ENCODE measurements at places on chromosomes 7 and 10.

DNA sequence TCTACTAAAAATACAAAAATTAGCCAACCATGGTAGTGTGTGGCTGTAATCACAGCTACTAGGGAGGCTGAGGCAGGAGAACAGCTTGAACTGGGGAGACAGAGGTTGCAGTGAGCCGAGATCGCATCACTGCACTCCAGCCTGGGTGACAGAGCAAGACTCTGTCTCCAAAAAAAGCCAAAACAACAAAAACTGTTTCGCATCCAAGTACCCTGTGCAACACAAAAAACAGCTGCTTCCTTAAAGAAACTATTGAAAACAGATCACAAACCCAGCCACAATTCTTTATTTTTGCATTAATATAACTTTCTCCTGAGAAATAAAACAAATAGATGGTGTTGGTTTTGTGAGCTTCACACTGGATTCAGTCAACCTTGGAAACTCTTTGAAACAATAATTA is 112.1 kb upstream of the AFAP1L2 start:
- no peak for DNase-seq

DNA sequence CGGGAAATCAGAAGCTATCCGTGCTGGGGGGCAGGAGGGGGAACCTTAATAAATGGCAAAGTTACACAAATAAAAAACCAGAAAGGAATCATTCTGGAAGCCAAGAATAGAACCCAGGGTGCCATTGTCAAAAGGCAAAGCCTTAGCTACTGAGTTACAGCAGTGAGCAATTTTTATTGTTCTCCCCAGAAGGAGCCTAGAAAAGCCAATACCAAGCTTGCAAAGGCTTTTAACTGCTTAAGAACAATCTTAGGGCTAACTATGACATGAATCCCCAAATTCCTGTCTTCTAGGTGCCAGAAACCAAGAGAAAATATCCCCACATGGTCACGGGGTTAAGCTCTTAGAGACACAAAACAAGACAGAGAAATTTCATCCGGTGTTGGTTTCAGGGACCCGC is 482.7 kb downstream of the CCSER2 start:
- no peak for DNase-seq

- DNase-seq, result peak; percentile 23
Observed at GRCh38 chr7:18940593-18941134, 176.8 kb downstream of the TWIST1 start.

DNA sequence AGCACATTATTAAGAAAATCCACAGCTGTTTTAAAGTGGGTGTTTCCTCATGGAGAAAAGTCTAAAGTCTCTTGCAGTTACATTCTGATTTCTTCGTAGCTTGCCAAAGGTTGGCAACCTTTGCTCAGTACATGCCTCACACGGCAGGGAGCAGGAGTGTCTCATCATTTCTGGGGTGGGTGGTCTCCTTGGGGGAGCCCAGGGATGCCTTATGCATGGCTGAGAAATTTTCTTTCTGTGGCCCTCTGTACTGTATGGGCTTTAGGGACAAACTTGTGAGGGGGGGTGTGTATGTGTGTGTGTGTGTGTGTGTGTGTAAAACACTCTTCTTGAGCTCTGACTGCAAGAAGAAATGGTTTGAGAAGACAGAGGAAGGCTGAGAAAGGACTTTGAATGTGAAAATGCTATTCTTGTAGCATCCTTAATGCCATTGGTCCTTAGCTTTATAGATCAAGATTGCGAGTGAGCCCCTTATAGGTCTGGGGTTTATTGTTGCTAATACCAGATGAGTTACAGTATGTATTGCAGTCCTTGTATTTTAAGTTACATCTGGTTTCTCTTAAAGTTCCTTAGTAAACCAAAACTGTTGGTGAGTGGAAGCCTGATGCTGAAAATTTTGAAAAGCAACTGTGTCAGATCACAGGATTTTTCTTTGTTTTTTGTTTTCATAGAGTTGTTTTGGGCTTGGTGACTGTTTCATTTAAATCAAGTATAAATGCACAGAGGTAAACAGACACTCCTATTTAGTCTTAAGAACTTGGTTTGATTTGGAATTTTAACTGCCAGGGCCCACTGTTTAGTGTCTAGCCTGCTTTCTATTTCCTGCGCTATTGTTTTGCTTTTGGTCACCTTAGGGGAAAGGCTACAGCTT is 242.0 kb downstream of the BICC1 start:
- no peak for DNase-seq

DNA sequence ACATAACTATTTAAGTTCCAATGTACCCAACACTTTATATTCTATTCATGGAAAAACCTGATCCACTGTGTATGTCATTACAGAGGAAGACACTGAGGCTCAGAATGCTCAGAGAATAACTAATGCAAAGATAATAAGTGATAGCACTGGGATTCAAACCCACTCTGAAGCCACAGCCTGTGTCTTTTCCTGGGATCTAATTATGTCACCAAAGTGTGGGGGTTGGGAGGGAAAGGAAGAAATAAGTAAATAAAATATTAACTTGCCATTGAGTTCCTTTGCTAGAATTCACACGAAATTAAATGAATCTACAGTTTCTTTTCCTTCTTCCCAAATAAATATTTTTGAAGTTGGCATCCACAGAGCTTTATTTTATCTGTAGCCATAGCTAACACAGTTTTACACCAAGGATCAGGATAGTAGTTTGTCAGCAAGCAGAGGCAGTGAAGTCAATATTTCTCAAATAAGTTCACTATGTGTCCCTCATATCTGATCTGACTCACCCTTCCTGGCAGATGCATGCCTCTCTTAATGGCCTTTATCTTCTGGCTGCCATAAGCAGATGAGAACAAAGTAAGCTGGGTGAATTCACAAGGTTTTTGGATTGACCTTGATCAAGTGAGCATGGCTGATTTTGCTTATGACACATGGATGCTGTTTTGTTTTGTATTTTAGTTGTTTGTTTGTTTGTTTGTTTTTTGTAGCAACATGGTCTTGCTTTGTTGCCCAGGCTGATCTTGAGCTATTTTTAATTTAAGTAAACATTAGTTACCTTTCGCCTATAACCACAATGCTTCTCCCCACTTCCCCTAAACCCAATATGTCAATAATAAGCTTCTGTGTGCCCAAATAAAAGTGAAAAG is 6.3 kb downstream of the RAPGEF5 start:
- DNase-seq, result no peak

GRCh38 chr7:108380517-108380916 is 75.7 kb downstream of the NRCAM start:
- DNase-seq, result no peak

- DNase-seq, result no peak
Observed at GRCh38 chr10:98268694-98269431, 869 bp upstream of the LOXL4 start.

DNA sequence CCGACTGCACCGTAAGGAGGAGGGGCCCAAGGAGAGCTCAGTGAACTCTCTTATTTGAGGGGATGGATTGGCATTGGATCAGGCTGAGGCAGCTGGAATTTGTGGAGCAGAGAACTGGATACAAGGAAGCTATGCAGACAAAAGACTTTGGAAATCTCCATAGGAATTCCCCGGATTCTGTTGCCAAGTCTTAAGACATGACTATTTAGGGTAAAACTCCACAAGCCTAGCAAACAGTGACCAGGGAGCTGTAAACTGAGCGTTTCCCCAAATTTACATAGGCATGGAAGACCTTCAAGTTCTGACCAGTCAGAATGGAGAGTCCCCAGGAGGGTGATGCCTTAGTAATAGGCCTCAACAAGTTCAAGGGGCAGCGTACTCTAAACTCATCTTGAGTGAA is 82.5 kb upstream of the PCBD1 start:
- peak; percentile 69 for DNase-seq

DNA sequence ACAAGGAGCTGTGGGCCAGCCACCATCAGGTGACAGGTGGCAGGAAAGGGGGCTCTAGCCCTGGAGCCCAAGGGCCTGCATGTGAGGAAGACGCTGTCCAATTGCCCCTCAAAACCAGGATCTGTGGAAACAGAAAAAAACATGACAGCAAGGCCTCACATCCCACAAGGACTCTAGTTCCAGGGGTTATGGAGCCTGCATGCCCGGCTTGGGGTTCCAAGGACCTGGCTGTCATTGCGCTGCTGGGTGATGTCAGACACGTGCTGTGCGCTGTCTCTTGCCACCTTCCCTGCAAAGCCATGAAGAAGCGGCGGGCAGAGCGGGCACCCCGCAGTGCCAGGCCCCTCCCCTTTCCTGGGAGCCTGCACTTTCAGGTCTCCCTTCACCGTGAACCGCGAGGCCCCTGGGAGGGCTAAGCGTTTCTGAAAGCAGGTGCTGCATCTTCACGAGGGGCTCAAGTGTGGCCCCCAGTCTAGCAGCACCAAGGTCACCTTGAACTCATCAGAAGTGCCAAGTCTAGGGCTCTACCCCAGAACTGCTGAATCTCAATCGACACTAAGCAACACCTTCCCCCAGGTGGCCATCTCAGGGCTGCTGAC is 15.1 kb upstream of the CRYGN start:
- no peak for DNase-seq

DNA sequence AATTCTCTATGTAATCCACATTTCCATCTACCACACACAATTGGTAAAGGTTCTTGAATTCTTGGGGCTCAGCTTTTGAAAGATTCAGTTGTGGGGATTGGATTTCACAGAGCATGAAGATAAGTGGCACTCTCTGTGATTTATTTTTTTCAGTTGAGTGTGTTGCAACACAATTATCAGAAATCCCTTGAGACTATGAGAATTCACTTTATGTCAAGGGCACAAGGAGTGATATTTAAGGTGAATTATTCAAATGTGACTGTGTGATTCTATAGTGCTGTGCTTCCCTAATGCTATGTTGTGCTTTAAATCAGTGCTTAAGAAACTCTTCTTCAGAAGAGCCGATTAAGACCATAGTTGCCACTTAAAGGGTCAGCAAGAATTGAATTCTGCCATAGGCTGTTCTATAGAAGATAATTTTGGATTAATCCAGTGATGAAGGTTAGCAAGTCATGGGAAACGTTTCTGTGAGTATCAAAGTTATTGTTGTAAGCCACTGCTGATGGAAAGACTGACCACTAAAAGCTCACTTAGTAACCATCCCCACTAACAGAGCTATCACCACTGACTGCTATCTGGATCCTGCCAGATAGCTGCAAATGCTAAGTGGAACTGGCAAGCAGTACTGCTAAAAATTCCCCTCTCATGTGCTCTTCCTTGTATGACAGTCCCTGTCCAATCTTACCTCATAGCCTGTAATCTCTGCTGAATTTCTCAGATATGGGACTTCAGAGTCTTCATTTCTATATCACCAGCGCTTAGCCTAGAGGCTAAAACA is 134.0 kb upstream of the SEMA3D start:
- DNase-seq, result no peak

DNA sequence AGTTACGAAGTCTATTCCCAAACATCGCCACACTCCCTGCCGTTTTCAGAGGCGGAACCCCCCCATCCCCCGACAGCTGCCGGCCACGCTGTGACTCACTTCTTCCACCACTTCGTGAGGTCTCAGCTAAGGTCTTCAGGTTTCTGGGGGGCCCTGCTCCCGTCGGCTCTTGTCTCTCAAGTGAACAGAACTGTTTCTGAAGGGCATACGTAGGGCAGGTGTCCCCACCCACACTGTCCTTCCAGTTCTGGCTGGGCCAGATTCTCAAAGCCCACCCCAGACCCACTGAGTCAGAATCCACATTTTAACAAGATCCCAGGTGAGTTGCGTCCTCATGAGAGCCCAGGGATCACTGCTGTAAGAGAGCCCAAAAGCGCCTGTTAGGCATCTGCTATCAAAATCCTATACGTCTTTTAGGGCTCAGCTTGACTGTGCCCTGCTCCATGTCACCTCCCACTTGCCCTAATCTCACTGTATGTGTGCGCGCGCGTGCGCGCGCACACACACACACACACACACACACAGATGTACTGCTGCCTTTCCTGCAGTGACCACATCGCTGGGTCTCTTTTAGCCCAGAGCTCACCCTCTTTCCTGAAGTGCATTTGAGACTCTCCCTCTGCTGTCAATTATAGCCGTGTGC is 78.8 kb downstream of the PROSER2 start:
- DNase-seq, result no peak

GRCh38 chr7:72446591-72447462 is 34.7 kb upstream of the CALN1 start:
- no peak for DNase-seq

DNA sequence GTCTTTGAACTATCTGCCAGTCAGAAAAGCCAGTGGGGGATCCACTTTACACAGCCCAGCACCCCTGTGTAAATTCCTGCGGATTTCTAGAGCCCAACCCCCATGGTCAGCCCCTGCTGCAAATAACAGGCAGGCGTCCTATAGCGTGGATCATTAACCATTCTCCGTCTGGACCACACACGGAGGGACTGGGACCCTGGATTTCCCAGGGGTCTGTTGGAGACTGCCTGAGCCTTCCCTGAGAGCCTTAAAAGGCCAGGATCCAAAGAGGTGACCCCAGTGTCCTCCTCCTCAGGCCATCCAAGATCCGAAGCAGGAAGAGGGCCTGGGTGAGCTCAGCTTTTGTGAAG is 11.2 kb upstream of the GRID1 start:
- no peak for DNase-seq

DNA sequence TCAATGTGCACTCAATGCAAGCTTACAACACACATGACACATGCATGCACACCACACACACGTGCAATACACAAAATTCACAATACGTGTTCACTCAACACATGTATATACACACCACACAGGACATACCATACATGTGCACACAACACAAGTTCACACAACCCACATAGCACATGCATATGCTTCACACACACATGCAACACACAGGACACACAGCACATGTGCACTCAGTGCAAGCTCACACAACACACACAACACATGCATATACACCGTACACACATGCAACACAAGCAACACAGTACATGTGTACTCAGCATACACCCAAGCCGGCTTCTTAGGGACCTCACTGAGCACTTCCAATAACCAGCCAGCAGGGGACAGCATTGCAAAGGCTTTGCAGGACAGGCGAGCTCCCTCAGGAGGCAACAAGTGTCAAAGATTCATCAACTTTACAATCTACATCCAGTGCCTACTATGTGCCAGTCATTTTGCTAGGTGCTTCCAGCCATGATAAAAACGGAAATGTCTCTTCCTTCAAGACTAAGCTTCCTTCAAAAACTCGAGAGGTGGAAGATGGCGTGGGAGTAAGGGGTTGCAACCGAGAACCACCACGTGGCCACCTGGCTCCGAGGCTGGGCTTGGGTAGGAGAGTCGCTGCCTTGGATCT is 61.1 kb downstream of the JCAD start:
- peak; percentile 86 for DNase-seq

DNA sequence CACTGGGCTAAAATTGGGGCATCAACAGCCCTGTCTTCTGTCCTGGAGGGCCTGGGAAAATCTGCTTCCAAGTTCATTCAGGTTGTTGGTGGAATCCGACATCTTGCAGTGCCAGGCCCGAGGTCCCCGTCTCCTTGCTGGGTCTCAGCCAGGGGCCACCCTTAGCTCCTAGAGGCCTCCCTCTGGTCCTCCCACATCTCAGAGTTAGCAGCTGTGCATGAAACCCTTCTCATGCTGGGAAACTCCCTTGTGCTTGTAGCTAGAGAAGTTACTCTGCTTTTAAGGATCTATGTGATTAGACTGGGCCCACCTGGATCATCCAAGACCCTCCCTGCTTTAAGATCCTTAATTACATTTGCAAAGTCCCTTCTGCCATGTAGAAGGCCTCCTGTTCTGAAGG is 15.3 kb downstream of the HIP1 start:
- no peak for DNase-seq

GRCh38 chr10:114327537-114328440 is 76.5 kb downstream of the AFAP1L2 start:
- DNase-seq, result no peak
